ENCODE measurements at places on chromosomes 7 and 10. TPM values are rescaled to one million over a fixed set of nuclear protein-coding genes. Genes with fewer than 3 reads are reported as not detected.

WEE2 gene
- total RNA-seq: not detected

WDR11 gene
- total RNA-seq: 58.5 TPM

PTF1A gene
- total RNA-seq: not detected

SPDYE8 gene
- not detected for total RNA-seq

OPALIN gene
- not detected for total RNA-seq

STAMBPL1 gene
- total RNA-seq: 27.3 TPM

HIP1 gene
- total RNA-seq: 5.3 TPM

ODAD2 gene
- 1.2 TPM for total RNA-seq

AMPH gene
- total RNA-seq: 3.4 TPM

KCNH2 gene
- total RNA-seq: 1.7 TPM

HOXA2 gene
- total RNA-seq: 0.18 TPM

TMEM229A gene
- total RNA-seq: not detected

TAS2R3 gene
- 0.85 TPM for total RNA-seq

PAPOLB gene
- 0.14 TPM for total RNA-seq
